ENCODE measurements at places on chromosomes 5 and 9.
A peak's percentile ranks its signal among the peaks of the same experiment; 100 is the strongest.

- DNase-seq: no peak
Observed at GRCh38 chr9:18459962-18460584, 13.9 kb upstream of the ADAMTSL1 start.

- no peak for DNase-seq
Observed at GRCh38 chr9:110583237-110583636, 3.7 kb upstream of the SVEP1 start.

GRCh38 chr9:91547081-91547480 is 123.4 kb upstream of the NFIL3 start:
- no peak for DNase-seq

DNA sequence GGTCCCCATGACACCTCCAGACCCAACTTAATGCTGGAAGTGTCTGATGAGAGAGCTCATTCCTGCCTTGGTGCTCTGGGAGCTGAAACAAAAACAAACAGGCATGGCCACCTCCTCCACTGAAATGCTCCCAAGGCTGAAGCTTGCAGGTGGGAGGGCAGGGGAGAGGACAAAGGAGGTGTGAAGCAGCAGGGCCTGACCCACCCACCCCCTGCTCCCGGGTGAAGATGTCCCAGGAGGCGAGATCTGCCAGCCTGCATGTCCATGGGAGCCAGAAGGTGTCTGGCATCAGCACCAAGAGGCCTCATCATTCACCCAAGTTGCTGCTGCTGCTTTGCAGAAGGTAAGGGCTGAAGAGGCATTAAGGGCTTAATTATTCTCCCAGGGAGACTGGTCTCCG is 4.2 kb upstream of the CCIN start:
- DNase-seq: no peak

DNA sequence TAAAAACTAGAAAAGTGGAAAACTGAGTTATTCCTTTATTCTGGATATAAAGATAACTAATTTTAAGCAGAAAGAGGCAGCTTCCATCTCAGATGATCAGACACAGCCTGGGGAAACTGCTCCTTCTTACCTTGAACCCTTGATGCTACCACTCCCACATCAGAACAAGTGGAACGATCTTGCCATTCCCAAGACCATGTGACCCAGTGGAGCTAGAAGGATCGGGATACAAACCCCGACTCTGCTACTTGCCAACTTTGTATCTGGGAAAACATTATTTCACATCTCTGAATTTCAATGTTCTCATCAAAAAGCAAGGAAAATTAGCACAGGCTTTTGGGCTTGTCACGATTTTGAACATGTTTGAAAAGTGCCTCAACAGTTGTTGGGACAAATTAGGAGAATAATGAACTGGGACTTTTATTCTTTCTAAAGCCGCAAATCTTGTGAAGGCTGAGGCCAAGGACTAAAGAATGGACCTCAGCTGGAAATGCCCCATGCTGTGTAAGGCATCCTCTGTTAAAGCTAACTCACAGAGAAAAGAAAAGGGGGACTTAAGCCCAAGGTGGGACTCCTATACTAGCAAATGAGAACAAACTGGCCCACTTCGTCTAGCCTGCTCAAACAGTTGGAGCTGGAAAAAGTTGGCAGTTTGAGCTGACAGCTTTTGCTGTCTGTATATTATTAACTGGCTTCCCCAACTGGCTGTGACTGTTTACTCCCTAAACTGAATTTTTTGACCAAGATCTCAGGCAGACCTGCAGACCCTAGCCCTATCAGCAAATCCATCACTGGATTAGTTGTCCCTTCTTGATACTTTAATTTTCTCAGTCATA is 552.3 kb downstream of the EFNA5 start:
- DNase-seq: no peak

DNA sequence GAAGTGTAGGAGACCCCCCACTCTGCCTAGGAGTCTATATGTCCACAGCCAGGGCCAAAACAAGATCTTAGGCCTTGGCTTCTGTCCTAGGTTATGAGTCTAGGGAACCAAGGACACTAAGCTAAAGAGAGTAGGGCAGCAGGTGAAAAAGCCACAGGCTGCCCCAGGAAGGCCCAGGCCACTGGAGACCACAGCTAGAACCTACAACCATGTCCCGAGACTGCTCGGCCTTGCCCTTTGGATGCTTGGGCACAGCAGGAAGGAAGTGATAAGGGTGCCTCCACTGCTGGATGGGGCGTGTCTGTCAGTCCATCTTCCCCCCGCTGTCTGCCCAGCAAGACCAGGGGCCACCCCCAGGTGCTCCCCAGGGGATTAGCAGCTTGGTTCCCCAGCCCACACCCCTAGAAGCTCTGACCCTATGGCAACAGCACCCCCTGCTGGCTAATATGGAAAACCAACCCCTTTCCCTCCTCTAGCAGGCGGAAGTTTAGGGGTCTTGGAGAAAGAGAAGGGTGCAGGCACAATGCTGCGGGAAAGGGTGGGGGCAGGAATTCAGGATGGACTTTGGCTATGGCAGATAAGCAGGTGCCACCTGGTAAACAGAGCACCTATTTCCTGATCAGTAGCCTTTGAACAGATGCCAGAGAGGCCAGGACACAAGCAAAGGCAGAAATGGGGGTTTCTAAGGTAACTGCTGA is 10.5 kb upstream of the IRF1 start:
- DNase-seq: peak; percentile 74

- DNase-seq: peak; percentile 70
Observed at GRCh38 chr5:1385395-1386273, 40.7 kb upstream of the CLPTM1L start.

DNA sequence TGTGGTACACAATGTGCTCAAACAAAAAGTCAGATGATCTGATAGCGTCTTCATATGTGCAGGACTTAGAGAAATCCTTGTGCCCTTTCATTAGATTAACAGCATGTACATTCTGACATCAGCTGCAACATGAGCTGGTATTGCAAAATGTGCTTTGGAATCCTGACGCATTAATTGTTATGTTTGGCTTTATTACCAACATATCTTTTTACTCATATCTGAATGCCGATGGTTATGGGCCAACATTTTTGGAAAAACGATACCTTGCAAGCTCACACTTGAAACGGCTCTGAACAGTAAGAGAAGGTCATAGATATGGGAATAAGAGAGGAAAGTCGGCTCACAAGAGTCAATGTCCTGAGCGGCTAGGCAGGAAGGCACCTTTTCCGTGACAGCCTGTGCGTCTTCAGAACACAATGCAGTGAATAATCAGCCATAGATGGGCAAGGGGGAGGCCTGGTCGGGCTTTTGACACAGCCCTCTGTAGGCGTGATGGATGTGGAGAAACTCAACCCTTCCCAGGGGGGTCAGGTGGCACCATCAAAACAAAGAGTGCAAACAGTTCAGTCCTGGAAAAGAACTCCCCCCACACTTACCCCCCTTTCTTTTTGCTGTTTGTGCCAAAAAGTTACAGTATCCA is 36.4 kb upstream of the GAS1 start:
- no peak for DNase-seq

GRCh38 chr9:117992006-117992405 is 287.8 kb downstream of the TLR4 start:
- DNase-seq: no peak

DNA sequence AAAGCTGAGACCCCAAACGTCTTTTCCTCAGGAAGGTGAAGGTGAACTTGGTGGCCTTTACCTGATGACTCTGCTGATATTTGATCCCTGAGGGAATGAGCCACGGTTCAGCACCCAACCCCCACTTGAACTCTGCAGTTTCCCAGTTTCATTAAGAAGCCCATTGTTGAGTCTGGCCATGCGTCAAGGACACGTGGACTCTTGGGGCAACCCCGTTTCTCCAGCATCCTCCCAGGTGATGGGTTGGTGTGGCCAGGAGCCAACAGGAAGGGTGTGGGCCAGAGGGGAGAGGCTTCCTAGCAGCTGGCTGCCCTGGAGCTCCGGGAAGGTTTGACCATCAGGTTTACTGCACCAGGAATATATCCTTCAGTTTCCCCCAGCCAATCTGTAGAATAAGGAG is 59.5 kb upstream of the GNE start:
- DNase-seq: no peak

GRCh38 chr5:82613891-82614290 is 335.7 kb upstream of the RPS23 start:
- DNase-seq: no peak

- DNase-seq: no peak
Observed at GRCh38 chr9:77125665-77126064, 51.7 kb upstream of the VPS13A start.

DNA sequence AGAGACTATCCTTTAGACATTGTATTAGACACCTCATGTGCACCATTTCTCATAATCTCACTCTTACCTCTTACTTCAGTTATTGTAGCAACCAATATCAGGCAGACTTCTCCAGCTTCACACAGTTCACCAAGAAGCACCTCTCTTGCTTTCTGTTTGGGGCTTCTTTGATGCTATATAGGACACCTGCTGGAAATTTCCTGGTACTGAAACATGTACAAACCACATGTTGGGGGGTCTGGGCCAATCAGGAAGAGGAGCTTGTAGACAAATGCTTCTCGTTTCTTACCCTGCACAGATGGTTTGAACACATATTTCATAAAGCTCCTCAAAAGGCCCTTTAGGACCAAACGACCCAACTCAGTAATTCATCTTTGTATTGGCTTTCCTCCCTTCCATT is 212.1 kb downstream of the IZUMO3 start:
- no peak for DNase-seq

- no peak for DNase-seq
Observed at GRCh38 chr5:1667648-1668140, 131.9 kb downstream of the MRPL36 start.

DNA sequence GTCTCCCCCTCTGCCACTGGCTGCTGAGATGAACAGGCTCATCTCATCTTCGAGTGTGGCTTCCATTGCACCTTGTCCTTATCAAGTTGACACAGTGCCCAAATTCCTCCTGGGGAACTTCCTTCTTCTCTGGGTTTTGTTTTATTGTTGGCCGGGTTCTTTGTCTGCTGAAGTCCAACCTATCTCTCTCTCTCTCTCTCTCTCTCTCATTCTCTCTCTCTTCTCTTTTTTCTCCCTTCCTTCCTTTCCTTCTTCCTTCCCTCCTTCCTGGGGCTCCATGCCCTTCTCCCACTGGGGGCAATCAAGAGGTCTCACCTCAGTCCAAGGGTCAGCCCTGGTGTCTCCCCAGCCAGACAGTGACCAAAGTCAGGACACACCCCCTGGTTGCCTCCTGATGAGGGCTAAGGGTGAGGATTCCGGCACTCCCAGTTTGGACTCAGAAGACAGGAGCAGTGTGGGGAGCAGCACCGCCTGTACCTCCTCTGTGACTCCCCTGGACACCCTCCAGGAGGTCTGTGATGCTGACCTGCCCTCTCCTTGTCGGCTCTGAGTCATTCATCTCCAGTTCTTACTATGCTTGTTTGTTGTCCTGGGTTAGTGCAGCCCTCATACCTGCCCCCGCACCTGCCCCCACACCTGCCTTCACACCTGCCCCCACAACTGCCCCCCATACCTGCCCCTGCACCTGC is 30.7 kb downstream of the KCNT1 start:
- DNase-seq: no peak

GRCh38 chr5:135439231-135440205 is 7.6 kb downstream of the DCANP1 start:
- no peak for DNase-seq

DNA sequence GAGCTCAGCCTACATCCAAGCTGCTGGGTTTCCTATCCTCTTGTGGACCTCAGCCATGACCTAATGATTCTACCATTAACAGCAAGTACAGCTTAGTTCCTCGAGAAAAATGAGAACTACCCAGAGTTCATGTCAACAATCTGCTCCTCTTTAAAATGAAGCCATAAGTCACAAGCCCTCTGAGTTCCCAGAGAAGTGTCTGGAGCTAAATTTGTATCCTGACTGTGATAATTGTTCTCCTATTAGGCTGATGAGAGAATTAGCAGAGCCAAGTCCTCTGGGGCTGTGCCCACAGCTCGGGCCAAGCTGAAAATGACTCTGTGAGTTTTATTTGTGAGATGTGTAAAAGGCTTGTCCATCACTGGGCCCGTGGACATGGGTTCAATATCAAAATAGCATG is 145.1 kb upstream of the SMIM23 start:
- DNase-seq: no peak

DNA sequence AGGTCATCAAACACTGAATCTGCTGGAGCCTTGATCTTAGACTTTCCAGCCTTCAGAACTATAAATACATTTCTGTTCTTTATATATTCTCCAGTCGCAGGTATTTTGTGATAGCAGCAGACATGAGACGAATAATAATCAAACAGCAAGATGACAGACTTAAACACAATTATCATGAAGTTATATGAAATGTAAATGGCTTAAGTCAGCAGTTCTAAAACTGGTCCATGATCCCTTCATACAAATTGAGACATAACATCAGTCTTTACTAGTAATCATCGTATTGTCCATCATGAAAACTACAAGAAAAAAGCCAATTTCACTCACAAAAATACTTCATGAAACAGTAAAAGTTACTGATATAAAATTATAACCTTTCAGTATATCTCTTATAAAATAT is 101.8 kb downstream of the ZDHHC21 start:
- no peak for DNase-seq

- DNase-seq: no peak
Observed at GRCh38 chr9:70607926-70608325, 193.5 kb upstream of the KLF9 start.

DNA sequence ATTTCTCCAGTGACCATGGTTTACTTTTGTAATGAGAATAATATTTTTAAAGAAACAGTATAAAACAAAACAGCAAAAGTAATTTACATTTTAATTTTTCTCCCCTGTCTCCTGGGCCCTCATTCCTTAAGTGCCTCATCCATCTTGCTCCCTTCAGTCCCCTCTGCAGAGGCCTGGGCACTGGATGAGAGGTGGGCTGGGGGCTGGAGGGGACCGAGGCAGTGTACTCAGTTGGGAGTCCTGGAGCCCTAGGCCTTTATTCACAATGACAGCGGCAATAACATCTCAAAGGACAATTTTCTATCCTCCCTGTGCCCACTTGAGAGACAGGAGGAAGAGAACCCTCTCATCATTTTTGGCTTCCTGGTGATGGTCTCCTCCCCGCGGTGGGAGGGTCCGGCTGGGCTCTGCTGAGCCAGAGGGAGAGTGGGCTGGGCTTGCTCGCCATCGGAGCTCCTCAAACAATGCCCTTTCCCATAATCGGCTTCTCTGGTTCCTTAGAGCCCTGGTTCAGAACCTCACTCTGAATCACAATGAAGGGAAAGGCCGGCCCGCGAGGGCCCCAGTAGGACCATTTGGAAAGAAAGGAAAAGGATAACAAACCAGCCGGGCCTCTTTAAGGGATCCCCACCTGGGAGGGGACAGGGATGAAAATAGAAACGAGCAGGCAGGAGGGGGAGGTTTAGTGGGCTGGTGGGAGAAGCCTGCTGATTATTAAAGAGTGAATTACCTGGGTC is 9.7 kb upstream of the SMIM32 start:
- DNase-seq: no peak

- DNase-seq: no peak
Observed at GRCh38 chr5:55154873-55155272, 5.1 kb upstream of the GPX8 start.

DNA sequence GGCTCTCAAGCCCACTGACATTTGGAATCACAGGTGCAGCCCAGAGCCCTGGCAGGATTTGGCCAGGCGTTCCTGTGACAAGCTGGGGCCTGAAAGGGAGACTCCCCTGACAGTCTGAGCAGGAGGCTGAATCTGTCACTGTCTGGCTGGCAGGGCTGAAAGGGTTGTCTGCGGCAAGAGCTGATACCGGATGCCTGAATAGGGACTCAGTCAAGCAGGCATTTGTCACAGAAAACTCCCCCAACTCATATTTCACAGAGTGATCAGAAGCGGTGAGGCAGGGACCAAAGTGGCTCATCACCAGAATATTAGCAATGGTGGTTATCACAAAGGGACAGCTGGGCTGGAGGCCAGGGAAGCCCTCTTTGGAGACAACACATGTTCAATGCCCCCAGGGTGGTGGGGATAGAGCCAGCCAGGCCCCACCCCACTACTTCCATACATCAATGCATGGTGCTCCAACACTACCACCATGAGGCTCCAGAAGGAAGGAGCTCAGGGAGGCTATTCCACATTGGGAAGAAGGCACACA is 295.5 kb downstream of the DTWD2 start:
- no peak for DNase-seq

All from activated CD4-positive, alpha-beta T cell treated with anti-CD3 and anti-CD28 coated beads for 24 hours (primary cell).